ENCODE measurements at places on chromosomes 7 and 10. TPM values are rescaled to one million over a fixed set of nuclear protein-coding genes. Genes with fewer than 3 reads are reported as not detected.

The GSDME gene
- polyA plus RNA-seq, result 4.9 TPM

DNA sequence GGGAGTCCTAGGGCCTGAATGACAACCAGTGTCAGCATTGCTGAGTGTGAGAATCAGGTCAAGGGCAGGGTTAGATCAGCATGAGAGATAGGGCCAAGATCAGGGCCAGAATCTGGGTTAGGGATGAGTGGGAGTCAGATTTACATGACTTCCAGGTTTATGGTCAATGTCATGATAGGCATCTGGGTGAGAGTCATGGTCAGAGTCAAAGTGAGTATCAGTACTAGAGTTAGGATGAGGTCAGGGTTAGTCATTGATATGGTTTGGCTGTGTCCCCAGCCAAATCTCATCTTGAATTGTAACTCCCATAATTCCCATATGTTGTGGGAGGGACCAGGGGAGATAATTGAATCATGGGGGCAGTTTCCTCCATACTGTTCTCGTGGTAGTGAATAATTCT lies 12.3 kb downstream of the MRPS24 start:
- no peak for DNase-seq

The MEIG1 gene
- 0.34 TPM for polyA plus RNA-seq

The GTF2IRD1 gene
- polyA plus RNA-seq, result 10.6 TPM

GRCh38 chr10:31808258-31809218 lies 120.1 kb downstream of the ARHGAP12 start:
- DNase-seq, result peak; percentile 62

- no peak for DNase-seq
Measured at GRCh38 chr10:86362586-86363183, 3.9 kb downstream of the GRID1 start.

DNA sequence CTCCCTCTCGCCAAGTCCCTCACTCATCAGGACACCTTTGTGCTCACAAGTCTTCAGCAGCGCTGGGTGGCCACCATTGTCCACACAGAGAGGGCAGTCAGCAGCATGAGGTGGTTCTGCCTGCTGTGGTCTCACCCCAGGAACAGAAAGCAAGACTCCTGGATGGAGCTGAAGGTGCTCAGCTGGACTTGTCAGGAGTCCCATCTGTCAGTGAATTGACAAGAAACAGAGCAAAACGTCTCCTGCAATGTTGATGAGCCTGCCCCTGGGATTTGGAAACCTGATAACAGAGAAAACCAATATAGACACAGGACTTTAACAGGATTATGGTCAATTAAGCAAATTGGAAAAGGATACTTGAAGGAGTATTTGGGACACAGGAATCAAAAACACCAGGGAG lies 122.2 kb upstream of the PRSS58 start:
- DNase-seq, result no peak

GRCh38 chr10:50332108-50332842 lies 81.0 kb upstream of the ASAH2 start:
- no peak for DNase-seq

DNA sequence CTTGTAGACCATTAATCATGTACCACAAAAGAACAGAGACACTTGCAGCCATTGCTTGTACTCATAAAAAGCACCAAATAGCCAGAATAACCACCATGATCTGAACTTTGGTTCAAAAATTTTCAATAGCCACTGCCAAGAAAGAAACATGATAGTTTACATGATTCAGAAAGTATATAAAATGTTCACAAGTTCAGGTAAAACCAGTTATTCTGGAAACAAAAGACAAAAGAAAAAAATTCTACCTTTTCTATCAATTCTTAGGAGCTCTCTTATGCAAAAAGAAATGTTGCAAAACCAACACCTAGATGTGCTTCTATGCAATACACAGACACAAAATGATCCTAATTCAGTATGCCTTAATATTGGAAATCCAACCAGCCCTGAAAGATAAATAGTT lies 108.7 kb downstream of the PCLO start:
- DNase-seq, result no peak

- no peak for DNase-seq
Measured at GRCh38 chr10:11143242-11143641, 125.6 kb downstream of the CELF2 start.

The MSS51 gene
- 1.4 TPM for polyA plus RNA-seq
